ENCODE measurements at places on chromosomes 2 and 18. TPM values are rescaled to one million over a fixed set of nuclear protein-coding genes. Genes with fewer than 3 reads are reported as not detected.

Gene FHOD3
- 1.1 TPM for total RNA-seq

Gene ANKRD29
- 14.7 TPM for total RNA-seq

Gene KDSR
- total RNA-seq = 27.4 TPM

Gene GPR35
- total RNA-seq = 0.20 TPM

Gene CD28
- total RNA-seq = not detected

Gene TWIST2
- total RNA-seq = 113 TPM

Gene DHRS9
- not detected for total RNA-seq

Gene EVA1A
- 18.2 TPM for total RNA-seq

Gene ATOH8
- 5.5 TPM for total RNA-seq

Gene GDF7
- total RNA-seq = under 0.01 TPM

Gene FAM110C
- not detected for total RNA-seq

Gene ASB18
- total RNA-seq = not detected

Gene ZNF804A
- total RNA-seq = under 0.01 TPM

Gene PDK1
- 16.4 TPM for total RNA-seq

Gene CAPN13
- total RNA-seq = not detected

Gene MTHFD2
- 86.0 TPM for total RNA-seq

Gene LYG2
- total RNA-seq = not detected

Gene UPP2
- not detected for total RNA-seq

Gene EMX1
- total RNA-seq = not detected

Gene IL1R2
- total RNA-seq = 0.39 TPM

Gene NYAP2
- not detected for total RNA-seq

Gene EDAR
- not detected for total RNA-seq

Gene GALR1
- not detected for total RNA-seq

Gene DUSP19
- 2.2 TPM for total RNA-seq

Gene LRP1B
- total RNA-seq = 0.37 TPM

Gene SLC5A7
- not detected for total RNA-seq

Gene HMSD
- total RNA-seq = not detected

Gene IKZF2
- 5.5 TPM for total RNA-seq

Gene TRAPPC12
- 66.9 TPM for total RNA-seq

Gene CCDC93
- total RNA-seq = 26.6 TPM

Gene PIEZO2
- total RNA-seq = not detected

Gene TRIM54
- total RNA-seq = not detected

Data from subcutaneous preadipocyte (primary cell).